Natural killer cell (primary cell): ENCODE measurements at places on chromosomes 11 and 22. TPM values are rescaled to one million over a fixed set of nuclear protein-coding genes. Genes with fewer than 3 reads are reported as not detected.
A peak's percentile ranks its signal among the peaks of the same experiment; 100 is the strongest.

BLID gene
- total RNA-seq, result not detected

BRD1 gene
- total RNA-seq, result 132 TPM

ZFPL1 gene
- total RNA-seq, result 50.8 TPM

OR8D4 gene
- not detected for total RNA-seq

POTEH gene
- total RNA-seq, result not detected

RHOD gene
- total RNA-seq, result not detected

TENM4 gene
- total RNA-seq, result not detected

MUC5B gene
- not detected for total RNA-seq

ASCL2 gene
- total RNA-seq, result 16.8 TPM

HBB gene
- total RNA-seq, result 2.6 TPM

ANKK1 gene
- total RNA-seq, result 0.40 TPM

DNA sequence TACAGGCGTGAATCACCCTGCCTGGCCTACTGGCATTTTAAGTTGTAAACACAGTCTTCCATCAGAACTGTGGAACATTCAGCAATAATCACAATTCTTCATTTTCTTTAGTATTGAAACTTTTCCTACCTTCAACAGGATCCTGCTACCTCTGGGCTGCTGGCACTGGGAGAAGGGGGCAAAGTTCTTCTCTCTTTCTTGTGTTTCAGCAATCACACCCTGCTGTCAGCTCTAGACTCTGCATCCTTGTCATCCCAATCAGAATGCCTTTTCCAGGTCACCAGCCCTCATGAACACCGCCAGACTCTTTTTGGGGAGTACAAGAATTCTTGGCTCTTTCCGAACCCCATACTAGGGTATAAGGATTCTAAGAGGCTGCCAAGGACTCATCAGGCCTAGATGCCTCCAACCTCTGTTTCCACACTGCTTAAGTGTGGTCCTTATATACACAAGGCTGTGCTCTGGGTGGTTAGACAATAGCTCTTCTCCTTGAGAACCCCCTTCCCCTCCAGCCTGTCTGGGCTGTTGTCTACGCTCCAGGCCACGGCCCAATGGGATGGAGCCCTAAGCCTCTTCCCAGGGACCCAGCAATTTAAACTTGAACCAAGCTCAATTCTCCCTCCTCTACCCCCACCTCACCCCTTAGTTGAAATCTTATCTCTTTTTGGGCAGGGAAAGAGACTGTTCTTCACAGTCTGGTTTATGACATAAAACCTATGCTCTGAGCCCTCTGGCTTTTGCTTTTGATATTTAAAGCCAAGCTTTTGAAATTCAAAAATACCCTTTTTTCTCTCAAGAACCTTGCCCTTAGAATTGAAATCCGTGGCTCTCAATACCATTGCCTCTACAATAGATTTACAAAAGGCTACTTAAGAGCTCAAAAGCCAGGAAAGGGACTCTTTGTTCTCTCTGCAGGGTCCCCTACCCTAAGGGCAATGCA is 327.4 kb downstream of the BUD13 start:
- DNase-seq, result no peak
- H3K4me3 ChIP-seq, result no peak overlapping the region
- no peak overlapping the region for H3K27ac ChIP-seq
- H3K27me3 ChIP-seq, result no peaks in the 10 kb centered on the region
- H3K36me3 ChIP-seq, result no peaks in the 10 kb centered on the region

GRCh38 chr22:29313576-29314466 is 1.7 kb downstream of the RASL10A start:
- peaks cover 32% of the 10 kb centered on the region for H3K4me1 ChIP-seq
- no peaks in the 10 kb centered on the region for H3K36me3 ChIP-seq
- no peak for DNase-seq
- peaks cover 26% of the 10 kb centered on the region for H3K27me3 ChIP-seq
- H3K4me3 ChIP-seq, result no peak overlapping the region
- no peak overlapping the region for H3K27ac ChIP-seq

- peak; percentile 58 for DNase-seq
- H3K36me3 ChIP-seq, result no peaks in the 10 kb centered on the region
- H3K4me1 ChIP-seq, result peaks cover 37% of the 10 kb centered on the region
- H3K27ac ChIP-seq, result peak overlapping the region; percentile 66
- peak overlapping the region; percentile 47 for H3K4me3 ChIP-seq
Measured at GRCh38 chr11:118341815-118342489, 553 bp downstream of the CD3D start.

- no peak overlapping the region for H3K27ac ChIP-seq
- H3K27me3 ChIP-seq, result no peaks in the 10 kb centered on the region
- no peak for DNase-seq
- H3K4me1 ChIP-seq, result no peaks in the 10 kb centered on the region
- H3K36me3 ChIP-seq, result no peaks in the 10 kb centered on the region
Measured at GRCh38 chr11:57290288-57290687, 34.5 kb downstream of the TNKS1BP1 start.

GRCh38 chr11:19649751-19650150 is 62.9 kb upstream of the NAV2 start:
- H3K27me3 ChIP-seq, result no peaks in the 10 kb centered on the region
- peaks cover 7% of the 10 kb centered on the region for H3K4me1 ChIP-seq
- no peaks in the 10 kb centered on the region for H3K36me3 ChIP-seq
- H3K27ac ChIP-seq, result no peak overlapping the region
- no peak for DNase-seq

DNA sequence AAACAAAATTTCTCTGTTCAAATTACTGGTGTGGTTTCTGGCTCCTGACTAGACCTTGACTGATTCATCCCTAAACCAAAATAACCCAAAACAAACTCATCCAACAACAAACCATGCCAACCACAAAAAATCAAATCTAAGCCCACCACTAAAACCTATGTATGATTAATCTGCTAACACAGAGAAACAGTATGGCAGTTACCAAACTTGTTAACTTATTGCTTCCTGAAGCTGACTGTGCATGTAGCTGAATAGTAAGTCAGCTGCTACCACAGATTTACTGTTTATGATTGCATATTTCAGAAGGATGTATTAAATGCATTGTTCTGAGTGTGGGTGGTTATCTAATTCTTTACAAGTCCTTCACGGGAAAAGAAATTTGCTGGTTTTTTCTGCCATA is 231.1 kb downstream of the SWAP70 start:
- H3K4me3 ChIP-seq, result no peak overlapping the region
- no peak for DNase-seq
- H3K27ac ChIP-seq, result no peak overlapping the region
- H3K4me1 ChIP-seq, result no peaks in the 10 kb centered on the region
- peaks cover 3% of the 10 kb centered on the region for H3K36me3 ChIP-seq
- no peaks in the 10 kb centered on the region for H3K27me3 ChIP-seq

DNA sequence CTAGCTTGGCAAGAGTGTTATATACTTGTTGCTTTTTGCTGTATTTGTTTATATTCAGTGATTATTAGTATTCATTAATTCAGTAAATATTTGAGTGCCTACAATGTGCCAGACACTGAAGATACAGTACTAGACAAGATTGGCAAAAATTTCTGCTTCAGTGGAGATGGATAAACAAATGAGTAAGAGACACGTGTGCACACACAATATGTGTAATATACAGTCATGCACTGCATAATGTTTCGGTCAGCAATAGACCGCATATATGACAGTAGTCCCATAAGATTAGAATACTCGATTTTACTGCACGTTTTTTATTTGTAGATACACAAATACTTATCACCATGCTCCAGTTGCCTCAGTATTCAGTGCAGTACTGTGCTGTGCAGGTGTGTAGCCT is 104.9 kb upstream of the GAL start:
- no peaks in the 10 kb centered on the region for H3K27me3 ChIP-seq
- no peaks in the 10 kb centered on the region for H3K4me1 ChIP-seq
- no peak overlapping the region for H3K27ac ChIP-seq
- H3K36me3 ChIP-seq, result peaks cover 75% of the 10 kb centered on the region

DNA sequence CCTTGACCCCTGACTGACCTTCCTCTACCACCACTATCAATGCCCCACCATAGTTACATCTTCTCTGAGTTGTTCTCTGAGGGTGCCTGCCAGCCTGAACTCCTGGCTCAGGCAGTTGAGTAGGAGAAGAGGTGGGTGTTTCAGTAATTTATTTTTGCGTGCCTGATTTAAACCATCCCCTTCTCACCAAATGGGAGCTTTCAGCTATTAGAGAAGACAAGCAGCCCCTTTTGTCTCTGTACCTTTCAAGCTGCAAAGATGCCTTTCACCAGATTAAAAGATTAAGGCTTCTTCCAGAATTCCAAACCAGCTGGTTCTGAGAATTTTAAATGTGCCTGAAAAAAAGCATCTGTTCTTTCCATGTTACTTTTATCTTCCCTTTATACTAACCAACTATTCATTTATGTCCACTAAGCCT is 223.8 kb downstream of the FAM76B start:
- no peak overlapping the region for H3K27ac ChIP-seq
- H3K4me3 ChIP-seq, result no peak overlapping the region
- H3K4me1 ChIP-seq, result no peaks in the 10 kb centered on the region
- H3K27me3 ChIP-seq, result no peaks in the 10 kb centered on the region
- no peak for DNase-seq

- no peak overlapping the region for H3K4me3 ChIP-seq
- H3K36me3 ChIP-seq, result no peaks in the 10 kb centered on the region
- no peaks in the 10 kb centered on the region for H3K4me1 ChIP-seq
- no peaks in the 10 kb centered on the region for H3K27me3 ChIP-seq
Measured at GRCh38 chr22:31911565-31912406, 32.5 kb upstream of the YWHAH start.

GRCh38 chr11:120613264-120614226 is 102.0 kb downstream of the GRIK4 start:
- no peaks in the 10 kb centered on the region for H3K27me3 ChIP-seq
- no peak for DNase-seq
- peak overlapping the region; percentile 69 for H3K27ac ChIP-seq
- H3K4me1 ChIP-seq, result no peaks in the 10 kb centered on the region

- no peak overlapping the region for H3K27ac ChIP-seq
- DNase-seq, result no peak
- no peak overlapping the region for H3K4me3 ChIP-seq
- H3K36me3 ChIP-seq, result no peaks in the 10 kb centered on the region
- peaks cover 40% of the 10 kb centered on the region for H3K4me1 ChIP-seq
Measured at GRCh38 chr22:35615156-35615555, 2.0 kb downstream of the MB start.

GRCh38 chr11:70220136-70220535 is 17.0 kb downstream of the FADD start:
- H3K36me3 ChIP-seq, result no peaks in the 10 kb centered on the region
- H3K4me1 ChIP-seq, result no peaks in the 10 kb centered on the region
- H3K4me3 ChIP-seq, result no peak overlapping the region
- no peak overlapping the region for H3K27ac ChIP-seq
- no peaks in the 10 kb centered on the region for H3K27me3 ChIP-seq
- no peak for DNase-seq

- no peaks in the 10 kb centered on the region for H3K36me3 ChIP-seq
- DNase-seq, result no peak
- H3K4me1 ChIP-seq, result peaks cover 48% of the 10 kb centered on the region
- peak overlapping the region; percentile 84 for H3K27ac ChIP-seq
Measured at GRCh38 chr11:111417766-111418435, 38.8 kb upstream of the POU2AF1 start.

GRCh38 chr22:42877597-42878340 is 20.7 kb upstream of the ARFGAP3 start:
- no peak overlapping the region for H3K27ac ChIP-seq
- H3K27me3 ChIP-seq, result no peaks in the 10 kb centered on the region
- H3K4me3 ChIP-seq, result no peak overlapping the region
- no peaks in the 10 kb centered on the region for H3K4me1 ChIP-seq

GRCh38 chr11:28592141-28592540 is 484.0 kb downstream of the METTL15 start:
- no peaks in the 10 kb centered on the region for H3K36me3 ChIP-seq
- H3K27ac ChIP-seq, result no peak overlapping the region
- no peaks in the 10 kb centered on the region for H3K4me1 ChIP-seq
- H3K27me3 ChIP-seq, result no peaks in the 10 kb centered on the region
- no peak overlapping the region for H3K4me3 ChIP-seq
